Stimulated activated CD8-positive, alpha-beta memory T cell treated with anti-CD3 and anti-CD28 coated beads, Interleukin-4, amount 100 ng/mL, for 1 hour (primary cell): ENCODE measurements at places on chromosomes 4 and X.

DNA sequence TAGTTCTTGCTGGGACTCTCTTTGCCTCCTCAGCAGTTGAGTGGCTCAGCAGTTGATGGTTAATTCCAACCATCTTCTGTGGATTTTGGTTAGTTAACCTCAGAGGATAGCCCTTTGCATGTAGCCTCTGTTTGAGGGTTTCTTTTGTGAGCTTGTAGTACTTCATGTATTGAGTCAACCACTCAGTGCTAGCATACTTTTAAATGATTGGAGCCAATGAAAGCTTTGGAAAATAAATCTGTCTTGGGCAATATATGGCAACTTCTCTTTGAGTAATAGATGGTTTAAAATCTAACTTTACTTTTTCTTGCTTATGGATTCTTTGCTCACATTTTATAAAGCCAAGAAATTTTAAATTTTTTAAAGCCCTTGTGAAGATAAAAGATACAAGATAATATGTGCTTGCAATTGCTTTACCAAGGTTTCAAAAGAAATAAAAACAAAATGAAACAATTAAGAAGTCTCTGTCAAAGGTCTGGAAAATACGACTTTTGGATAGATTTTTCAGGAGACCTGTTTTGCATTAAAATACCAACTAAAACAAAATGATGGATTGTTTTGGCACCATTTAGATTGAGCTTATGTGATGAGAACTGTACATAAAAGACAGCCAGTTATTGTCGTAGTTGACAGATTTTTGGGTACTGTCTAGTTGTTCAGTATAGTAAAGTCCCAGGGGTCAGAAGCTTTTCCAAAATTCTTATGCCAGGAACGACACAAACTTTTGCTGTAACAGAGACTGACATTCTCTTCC lies 181.9 kb downstream of the SPRY1 start:
- DNase-seq: no peak

DNA sequence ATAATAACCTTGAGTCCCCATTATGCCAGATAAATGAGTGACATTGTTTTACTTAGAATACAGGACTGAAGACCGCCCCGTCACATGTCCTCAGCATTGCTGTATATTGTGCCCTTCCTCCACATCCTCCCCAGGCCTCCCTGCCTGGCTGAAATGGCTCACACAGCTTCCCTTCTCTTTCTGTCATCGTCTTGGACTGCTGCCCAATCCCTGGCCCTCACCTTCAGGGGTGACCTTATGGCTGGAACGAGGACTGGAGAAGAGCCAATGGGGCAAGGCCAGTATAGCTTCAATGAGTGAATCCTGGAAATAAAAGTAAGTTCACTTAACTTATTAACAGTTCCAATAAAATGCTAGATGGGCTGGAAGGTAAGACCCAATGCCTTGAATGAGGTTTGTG lies 2.7 kb downstream of the KCNE5 start:
- DNase-seq: no peak

- DNase-seq: no peak
Observed at GRCh38 chrX:95076449-95076848, 1402.4 kb downstream of the FAM133A start.

GRCh38 chr4:170827562-170828274 lies 738.0 kb upstream of the AADAT start:
- no peak for DNase-seq

GRCh38 chr4:83019794-83020494 lies 9.3 kb upstream of the LIN54 start:
- DNase-seq: no peak

- DNase-seq: no peak
Observed at GRCh38 chr4:7620086-7620813, 185.5 kb upstream of the PSAPL1 start.

DNA sequence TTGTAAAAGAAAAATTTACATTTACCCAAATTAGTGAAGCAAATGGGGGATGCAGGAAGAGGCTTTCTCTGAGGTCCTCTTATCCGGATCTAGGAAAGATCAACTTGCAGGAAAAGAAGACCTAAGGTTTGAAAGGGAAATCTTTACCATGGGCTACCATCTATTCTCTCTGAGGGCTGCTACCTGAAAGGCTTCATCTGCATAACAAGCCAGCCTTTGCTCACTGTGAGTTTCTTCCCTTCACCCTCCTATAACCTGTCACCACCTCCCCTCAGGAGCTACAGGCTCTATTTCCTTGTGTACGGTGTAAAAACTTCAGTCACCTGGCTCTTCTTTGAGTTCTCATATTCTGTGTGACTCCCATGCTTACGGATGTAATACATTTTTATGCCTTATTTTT lies 118.6 kb upstream of the BEND4 start:
- no peak for DNase-seq

DNA sequence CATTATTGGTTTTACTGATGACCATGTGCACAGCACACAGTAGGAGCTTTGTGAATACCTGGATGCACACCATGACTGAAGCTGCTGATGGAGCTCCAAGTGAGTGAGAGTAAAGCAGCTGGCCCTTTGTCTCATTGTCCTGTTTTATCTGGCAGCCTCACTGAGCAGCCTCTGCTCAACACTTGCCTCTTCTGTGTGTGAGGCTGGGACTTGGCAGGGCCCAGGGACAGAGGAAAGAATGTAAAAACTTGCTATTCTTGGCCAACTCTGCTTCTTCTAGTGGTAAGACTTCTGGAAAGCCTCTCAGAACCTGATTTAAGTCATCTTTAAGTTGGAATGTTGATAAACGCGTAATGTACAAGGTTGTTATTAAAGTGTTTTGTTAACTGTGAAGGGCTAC lies 61.4 kb downstream of the BEX1 start:
- no peak for DNase-seq

DNA sequence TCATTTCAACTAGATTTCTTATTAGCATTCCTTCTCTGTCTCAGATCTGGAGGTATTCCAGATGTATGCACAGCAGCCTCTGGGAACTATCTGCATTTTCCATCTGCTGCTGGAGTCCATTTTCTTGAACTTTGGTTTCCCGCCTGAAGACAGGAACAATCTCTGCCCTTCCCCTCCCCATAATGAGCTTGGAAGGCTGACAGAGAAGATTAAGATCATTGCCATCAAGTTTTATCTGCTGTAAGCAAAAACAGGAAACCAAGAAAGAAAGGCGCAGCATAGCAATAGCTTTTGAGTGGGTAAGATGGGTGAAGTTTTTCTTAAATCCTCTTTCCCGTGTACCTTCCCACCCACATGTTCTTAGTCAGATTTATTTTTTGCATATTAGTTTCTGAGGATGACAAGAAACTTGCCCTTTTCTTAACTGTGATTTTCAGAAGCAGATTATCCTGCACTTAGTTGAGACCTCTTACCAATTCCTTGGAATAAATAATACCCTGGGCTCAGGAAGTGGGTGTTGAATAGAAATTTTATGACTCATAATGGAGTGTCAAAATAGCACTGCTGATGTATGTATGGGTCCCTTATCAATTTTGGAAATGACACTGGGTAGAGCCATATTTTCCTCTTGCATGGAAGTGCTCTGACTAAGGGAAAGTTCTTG lies 78.3 kb downstream of the CT47B1 start:
- no peak for DNase-seq

DNA sequence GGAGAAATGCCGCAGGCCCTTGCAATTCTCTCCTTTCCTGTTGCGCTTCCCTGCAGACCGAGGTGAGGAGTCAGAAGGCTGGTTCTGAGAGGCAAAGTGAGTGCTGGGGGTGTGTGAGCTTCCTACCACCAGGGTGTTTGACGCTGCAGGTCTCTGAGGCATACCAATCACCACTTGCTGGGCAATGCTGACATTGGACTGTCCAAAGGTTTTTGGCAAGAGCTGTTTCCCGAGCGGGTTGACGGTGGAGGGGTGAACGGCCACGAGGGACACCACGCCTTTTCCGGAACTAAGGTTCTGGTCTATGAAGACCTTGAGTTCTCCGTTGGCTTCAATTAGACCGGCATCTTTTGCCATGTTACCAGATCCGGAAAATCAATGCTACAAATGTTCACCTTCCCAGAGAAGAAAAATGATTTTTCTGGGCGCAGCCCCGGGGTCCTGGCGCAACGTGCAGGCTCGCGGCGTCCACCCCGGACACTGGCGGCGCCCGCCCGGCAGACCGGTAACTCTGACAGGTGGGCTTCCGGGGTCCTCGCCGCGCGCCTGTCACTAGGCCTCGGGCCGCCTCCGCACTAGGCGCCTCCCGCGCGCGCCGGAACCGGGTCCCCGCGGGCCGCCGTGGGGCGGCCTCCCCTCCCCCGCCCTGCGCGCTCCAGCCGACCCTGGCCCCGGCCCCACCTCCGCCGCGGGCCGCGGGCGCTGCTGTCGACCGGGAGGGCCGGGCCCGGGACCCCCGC lies 44.9 kb upstream of the FAM47C start:
- no peak for DNase-seq

DNA sequence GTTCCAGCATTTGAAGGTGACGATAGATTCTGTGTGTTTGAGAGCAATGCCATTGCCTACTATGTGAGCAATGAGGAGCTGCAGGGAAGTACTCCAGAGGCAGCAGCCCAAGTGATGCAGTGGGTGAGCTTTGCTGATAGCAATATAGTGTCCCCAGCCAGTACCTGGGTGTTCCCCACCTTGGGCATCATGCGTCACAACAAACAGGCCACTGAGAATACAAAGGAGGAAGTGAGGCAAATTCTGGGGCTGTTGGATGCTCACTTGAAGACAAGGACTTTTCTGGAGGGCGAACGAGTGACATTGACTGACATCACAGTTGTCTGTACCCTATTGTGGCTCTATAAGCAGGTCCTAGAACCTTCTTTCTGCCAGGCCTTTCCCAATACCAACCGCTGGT lies 142.0 kb downstream of the PLS3 start:
- no peak for DNase-seq

DNA sequence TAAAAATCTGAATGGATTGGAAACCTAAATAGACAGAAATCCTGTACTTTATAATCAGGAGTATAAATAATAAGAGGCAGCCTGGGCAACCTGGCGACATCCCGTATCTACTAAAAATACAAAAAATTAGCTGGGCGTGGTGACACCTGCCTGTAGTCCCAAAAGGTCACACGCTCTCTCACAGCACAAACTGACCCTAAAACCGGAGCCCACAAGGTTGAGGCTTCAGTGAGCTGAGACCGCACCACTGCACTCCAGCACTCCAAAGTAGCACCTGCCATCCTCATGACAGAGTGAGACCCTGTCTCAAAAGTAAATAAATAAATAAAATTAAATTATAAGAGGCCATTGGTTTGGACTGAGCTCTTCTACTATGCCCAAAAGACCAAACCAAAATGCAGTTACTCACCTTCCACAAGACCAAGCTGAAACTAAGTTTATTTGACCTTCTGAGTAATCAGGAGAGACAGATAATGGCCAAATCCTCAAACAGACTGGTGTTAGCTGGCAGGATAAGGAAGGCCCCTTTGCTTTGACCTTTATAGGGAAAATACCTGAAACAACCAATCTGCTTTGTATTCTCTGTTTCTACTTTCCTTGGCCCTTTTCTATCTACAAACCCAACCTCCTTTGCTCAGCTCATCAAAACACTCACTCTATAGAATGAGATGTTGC lies 3.2 kb upstream of the GRSF1 start:
- DNase-seq: no peak

- no peak for DNase-seq
Observed at GRCh38 chr4:40978548-40978947, 228.8 kb downstream of the NSUN7 start.

DNA sequence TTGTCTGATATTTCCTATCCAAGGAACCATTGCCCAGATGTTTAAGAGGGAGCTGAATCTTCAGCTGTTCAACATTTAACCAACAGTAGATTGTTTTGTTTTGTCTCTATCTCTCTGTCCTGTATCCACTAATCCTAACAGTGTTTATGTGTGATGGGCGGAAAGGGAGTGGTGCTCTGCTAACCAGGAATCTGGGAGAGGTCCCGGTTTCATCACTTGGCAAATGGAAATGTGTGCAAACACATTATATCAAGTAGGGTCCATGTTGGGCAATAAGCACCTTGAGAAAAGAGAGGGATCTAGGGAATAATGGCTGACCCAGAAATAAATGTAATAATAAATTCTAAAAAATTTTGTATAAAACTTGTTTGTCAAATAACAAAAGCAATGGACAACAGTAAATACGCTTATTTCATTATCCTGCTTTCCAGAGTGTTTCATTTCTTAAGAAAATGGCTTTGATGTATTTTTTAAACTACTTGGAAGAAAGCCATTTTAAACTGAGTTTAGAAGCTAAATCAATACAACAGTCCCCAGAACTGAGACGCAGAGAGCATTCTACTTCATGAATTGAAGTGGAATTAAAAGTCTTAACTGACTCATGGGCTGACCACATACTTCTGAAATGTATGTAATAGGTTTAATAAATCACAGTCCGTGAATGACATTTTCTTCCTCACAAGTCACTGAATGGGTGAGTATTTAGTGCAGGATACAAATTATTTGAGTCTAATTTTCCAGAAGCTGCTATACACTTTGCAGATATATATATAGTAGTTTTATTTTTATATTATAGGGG lies 55.8 kb downstream of the EMCN start:
- no peak for DNase-seq

GRCh38 chr4:179678093-179678814 lies 2236.0 kb upstream of the AGA start:
- DNase-seq: no peak

- peak; percentile 25 for DNase-seq
Observed at GRCh38 chr4:1809754-1810502, 16.8 kb downstream of the FGFR3 start.

GRCh38 chr4:55318175-55319129 lies 27.6 kb upstream of the SRD5A3 start:
- no peak for DNase-seq

GRCh38 chr4:135357091-135357490 lies 1155.5 kb upstream of the PABPC4L start:
- DNase-seq: no peak

GRCh38 chr4:176066757-176067156 lies 1.1 kb downstream of the WDR17 start:
- no peak for DNase-seq

GRCh38 chr4:40149960-40150385 lies 46.9 kb upstream of the RHOH start:
- peak; percentile 58 for DNase-seq

- DNase-seq: no peak
Observed at GRCh38 chr4:1402021-1402515, 4.2 kb downstream of the NKX1-1 start.

GRCh38 chr4:78846258-78846657 lies 70.1 kb downstream of the BMP2K start:
- DNase-seq: no peak

DNA sequence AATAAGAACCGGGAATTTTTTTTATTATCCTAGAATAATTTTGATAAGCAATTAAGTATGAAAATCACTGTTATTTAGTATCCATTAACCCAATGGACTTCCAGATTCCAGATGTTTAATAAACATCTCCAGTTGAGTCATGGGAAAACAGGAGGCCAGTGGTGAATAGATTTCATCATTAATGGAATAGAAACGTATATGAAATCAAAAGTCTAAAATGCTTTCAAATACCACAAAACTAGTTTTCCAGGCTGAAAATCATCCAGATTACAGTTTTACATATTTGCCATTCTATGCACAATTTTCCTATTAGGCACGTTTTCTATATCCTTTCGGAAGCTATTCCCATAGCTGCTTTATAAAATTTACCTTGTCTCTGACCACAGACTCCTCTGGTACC lies 35.0 kb downstream of the IRF2 start:
- DNase-seq: no peak
